ENCODE measurements at places on chromosomes 11 and 22.

GRCh38 chr22:37328017-37328416, 45.7 kb downstream of the CYTH4 start:
- no peak for DNase-seq

DNA sequence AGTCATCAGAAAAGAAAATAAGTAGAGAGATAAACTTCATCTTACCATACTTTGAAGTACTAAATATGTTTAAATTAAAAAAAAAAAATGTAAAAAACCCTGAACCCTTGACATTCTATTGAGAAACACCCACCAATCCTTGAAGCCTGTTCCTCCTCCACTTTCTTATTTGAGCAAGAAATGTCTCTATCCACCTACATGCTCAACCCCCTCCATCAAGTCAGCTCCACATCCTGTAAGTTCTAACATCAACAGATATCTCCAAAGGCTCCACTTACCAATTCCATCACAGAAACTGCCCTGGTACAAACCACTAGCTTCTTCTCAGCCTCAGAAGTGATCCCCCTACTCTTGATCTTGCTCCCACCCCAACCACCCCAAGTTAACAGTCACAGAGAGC, 32.5 kb upstream of the FAT3 start:
- no peak for DNase-seq

- no peak for DNase-seq
These were observed 357.2 kb upstream of the NARS2 start for GRCh38 chr11:78931891-78932290.

DNA sequence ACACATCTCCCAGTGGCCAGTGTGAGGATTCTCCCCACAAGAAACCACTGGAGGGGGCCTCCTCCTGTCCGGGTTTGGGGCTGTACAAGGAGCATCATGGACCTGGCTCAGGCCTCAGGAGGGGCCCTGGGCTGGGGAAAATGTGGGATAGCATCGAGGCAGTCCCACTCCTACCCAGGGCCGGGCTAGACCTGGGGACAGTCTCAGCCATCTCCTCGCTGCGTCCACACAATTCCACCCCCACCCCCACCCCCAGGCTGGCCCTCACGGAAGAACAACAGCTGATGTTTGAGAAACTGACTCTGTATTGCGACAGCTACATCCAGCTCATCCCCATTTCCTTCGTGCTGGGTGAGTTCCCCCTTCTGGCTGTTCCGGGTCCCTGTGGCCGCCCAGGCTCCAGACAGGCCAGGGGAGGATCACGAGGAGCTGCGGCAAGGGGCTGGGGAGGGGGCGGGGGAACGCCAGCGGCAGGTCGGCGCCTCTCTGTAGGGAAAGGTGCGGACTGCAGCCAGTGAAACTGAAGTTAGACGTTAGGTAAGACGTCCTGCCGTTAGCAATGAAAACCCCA, 4.8 kb downstream of the BEST1 start:
- no peak for DNase-seq

GRCh38 chr22:49433717-49434611, 393.7 kb downstream of the BRD1 start:
- no peak for DNase-seq

DNA sequence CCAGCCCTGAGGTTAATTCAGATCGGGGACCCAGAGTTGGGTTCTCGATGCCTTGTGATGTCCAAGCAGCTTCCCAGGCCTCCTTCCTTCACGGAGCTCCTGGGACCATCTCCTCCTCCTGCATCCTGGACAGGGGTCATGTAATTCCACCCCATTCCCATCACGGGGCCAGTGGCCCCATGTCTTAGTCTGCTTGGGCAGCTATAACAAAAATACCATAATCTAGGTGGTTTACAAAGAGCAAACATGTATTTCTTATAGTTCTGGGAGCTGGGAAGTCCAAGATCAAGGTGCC, 41.7 kb upstream of the PRDM11 start:
- no peak for DNase-seq

GRCh38 chr22:36156515-36157419, 3.8 kb downstream of the APOL3 start:
- DNase-seq, result peak; percentile 73

- DNase-seq, result no peak
These were observed 35.9 kb downstream of the ST3GAL4 start for GRCh38 chr11:126391286-126391954.

DNA sequence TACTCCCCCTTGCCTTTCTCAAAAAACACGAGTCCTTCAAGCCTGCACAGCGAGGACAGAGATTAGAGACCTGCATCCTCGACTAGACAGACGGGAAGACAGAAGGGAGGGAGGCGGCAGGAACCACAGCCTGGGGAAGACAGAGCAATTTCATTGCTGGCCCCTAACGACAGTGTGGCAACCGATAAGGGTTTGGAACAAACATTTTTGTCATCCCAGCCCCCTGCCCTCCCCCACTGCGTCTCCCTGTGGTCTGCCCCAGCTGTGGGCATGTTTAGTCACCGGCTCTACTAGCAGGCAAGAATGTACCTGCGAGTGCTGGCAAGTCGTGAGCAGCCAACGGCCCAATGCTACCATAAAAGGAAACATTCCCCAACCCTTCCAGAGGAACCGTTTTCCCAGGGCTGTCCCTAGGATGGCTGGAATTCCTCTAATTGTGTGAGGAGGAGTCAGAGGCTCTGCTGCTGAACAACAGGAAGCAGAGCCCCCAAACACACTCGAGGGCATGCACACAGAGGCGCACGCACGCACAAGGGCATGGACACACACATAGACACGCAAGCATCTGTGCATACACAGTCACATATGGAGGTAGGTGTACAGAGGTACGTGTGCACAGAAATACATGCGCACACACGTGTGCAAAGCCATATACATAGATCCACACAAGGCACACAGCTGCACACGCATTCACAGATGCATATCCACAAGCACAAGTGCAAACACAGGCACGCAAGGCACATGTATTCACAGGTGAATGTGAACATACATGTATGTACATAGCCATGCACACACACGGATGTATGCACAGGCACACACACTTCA, 58.3 kb downstream of the MYH9 start:
- peak; percentile 79 for DNase-seq
